Activated T-helper 2 cell treated with anti-CD3 and anti-CD28 coated beads, Interferon-gamma antibody, Interleukin-2, Interleukin-4, amounts not matched to agents 10 μg/mL and 5 μg/mL and 100 μg/mL, durations not matched to agents 14 hours and 24 hours and 36 hours (primary cell): ENCODE measurements at places on chromosomes 7 and 10. TPM values are rescaled to one million over a fixed set of nuclear protein-coding genes. Genes with fewer than 3 reads are reported as not detected.

The MYL10 gene
- not detected in 2 replicates for total RNA-seq

The CLRN3 gene
- not detected in 2 replicates for total RNA-seq

The LRRN3 gene
- total RNA-seq: 28.0 and 29.4 TPM in 2 replicates

The TFPI2 gene
- not detected in 2 replicates for total RNA-seq

The PTN gene
- 0.11 and 0.18 TPM in 2 replicates for total RNA-seq

The ACSL5 gene
- 39.7 and 45.9 TPM in 2 replicates for total RNA-seq

The PHYH gene
- 18.0 and 20.0 TPM in 2 replicates for total RNA-seq

The ACSM6 gene
- total RNA-seq: not detected in 2 replicates

The CCAR1 gene
- 94.6 and 108 TPM in 2 replicates for total RNA-seq

The ANKRD61 gene
- total RNA-seq: 0.25 and 0.27 TPM in 2 replicates

The ALOX5 gene
- total RNA-seq: 0.21 and 0.32 TPM in 2 replicates

The ERVW-1 gene
- total RNA-seq: not detected in 2 replicates

The VSTM4 gene
- 0.53 and 0.57 TPM in 2 replicates for total RNA-seq

The SLC26A4 gene
- total RNA-seq: 3.6 and 3.9 TPM in 2 replicates

DNA sequence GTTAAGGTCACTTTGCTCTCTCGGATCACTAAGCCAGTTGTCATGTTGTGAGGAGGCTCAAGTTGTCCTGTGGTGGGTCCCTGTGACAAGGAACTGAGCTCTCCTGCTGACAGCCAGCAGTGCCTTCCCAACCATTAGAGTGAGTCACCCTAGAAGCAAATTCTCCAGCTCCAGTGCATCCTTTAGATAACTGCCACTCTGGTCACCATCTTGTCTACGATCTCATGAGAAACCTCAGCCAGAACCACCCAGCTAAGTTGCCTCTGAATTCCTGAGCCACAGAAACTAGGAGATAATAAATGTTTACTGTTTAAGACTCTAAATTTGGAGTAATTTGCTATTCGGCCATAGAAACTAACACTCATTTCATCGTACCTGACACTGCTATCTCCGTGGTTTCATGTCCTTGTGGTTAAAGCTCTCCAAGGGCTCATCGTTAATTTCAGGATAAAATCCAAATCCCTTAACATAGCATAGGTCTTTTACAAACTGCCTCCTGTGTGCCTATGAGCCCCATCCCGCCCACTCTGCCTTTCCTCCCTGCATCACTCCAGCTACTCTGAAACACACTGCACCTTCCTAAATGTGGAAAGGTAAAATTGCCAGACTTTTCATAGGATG is 56.5 kb upstream of the WIPF3 start:
- no peak overlapping the region for H3K27ac ChIP-seq
- no peak for DNase-seq
- no peak overlapping the region for H3K4me3 ChIP-seq
- H3K4me1 ChIP-seq: no peaks in the 10 kb centered on the region
- H3K27me3 ChIP-seq: no peaks in the 10 kb centered on the region

DNA sequence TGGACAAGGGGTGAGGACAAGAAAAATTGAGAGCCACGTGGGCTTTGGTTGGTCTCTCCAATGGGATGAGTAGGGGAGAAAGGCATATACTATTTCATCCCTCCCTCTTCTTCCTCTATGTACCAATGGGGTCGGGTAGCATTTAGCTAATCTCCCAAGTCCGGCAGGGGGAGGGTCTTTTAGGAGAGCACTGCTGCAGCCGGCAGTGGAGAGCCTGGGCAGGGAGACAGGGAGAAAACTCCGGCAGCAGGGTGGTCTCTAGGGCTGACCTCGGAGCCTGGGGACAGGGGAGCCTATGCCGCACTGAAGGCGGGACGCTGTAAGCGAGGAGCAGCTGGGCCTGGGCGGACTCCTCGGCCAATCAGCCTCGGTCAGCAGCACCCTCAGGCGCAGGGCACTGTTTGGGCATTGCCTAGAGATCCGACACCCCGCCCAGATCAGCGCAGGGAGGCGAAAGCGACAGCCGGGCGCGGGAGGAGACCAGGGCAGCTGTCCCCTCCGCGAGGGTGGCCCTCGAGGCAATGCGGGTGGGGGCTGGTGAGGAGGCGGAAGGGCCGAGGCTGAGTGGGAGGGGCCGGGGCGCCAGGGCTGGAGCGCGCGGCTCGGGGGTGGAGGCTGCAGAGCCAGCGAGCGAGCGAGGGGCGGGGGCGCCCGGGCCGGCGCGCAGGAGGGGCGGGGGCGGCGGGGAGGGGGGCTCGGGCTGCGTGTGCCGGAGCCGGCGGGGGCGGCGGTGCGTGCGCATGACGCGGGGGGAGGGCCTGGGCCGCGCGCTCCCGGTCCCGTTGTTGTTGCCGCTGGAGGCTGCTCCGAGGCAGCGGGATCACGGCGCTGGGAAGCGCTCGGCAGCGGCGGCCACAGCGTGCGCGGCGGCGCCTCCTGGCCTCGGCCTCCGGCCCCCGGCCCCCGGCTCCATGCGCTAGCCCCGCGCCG is at the start of gene AGAP3:
Gene AGAP3 (plus strand): TSS at position 785 of the 930 bp plus-strand sequence. CDS start 267 bp downstream, outside the sequence.
- H3K4me1 ChIP-seq: peaks cover 24% of the 10 kb centered on the region
- H3K36me3 ChIP-seq: peaks cover 9% of the 10 kb centered on the region
- peak within 1 kb of the TSS; percentile 87 for H3K4me3 ChIP-seq
- peak; percentile 46 for DNase-seq

DNA sequence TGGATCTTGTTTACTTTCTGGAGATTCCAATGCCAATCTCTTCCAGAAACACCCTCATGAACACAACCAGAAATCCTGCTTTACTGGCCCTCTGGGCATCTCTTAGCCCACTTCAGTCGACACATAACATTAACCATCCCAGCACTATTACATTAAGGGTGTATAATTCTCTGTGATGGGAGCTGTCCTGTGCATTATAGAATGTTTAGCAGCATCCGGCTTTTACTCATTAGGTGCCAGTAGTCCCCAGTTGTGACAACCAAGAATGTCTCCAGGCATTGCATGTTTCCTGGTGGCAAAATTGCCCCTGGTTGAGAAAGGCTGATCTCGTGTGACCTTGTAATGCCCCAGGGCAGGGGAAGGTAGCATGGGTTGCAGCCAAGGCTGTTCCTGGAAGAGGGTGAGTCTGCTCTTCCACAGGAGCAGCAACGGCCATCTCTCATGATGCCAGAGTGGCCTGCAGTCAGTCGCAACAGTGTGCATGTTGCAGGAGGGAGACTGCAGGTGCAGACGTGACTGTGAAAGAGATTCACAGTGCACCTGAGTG is 2.6 kb upstream of the DDC start:
- no peak overlapping the region for H3K27ac ChIP-seq
- H3K4me1 ChIP-seq: no peaks in the 10 kb centered on the region
- peaks cover 12% of the 10 kb centered on the region for H3K27me3 ChIP-seq
- H3K36me3 ChIP-seq: no peaks in the 10 kb centered on the region

DNA sequence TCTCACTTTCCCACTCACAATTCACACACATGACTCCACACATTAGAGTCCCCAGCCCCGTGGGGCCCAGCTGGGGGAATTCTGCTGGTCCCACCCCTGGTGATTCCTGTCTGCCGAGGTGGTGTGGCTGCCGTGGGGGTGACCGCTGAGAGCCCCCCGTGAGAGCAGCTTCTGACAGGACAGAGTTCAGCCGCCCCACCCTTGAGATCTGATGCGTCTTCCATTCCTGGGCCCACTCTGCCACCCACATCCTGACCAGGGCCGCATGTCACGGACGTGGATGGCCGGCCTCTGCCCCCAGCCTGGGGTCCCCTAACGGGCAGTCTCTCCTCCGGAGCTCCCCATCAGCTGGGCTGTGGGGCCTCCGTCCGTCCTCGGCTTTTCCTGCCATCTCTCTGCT is 240.1 kb upstream of the PITRM1 start:
- H3K27me3 ChIP-seq: peaks cover 5% of the 10 kb centered on the region
- peaks cover 5% of the 10 kb centered on the region for H3K4me1 ChIP-seq
- no peak overlapping the region for H3K27ac ChIP-seq
- H3K4me3 ChIP-seq: no peak overlapping the region
- no peak for DNase-seq
- H3K36me3 ChIP-seq: no peaks in the 10 kb centered on the region

DNA sequence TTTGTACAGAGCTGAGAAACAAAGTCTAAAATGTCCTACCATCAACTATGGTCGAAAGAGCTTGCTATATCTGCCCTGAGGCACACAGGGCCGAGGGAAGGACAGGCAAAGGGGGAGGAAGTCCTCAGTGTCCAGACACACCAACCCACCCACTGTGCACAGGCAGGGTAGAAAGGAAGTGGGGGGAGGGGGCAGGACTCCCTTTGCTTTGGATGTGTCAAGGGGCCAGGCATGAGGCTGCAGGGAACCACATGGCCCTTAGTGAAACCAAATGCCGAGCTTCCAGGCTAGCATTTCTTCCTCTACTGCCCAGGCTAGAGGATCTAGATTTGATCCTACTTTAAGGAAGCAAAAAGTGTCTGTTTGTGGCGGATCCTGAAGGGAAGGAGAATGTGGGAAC is 28.6 kb downstream of the KCNH2 start:
- no peaks in the 10 kb centered on the region for H3K4me1 ChIP-seq
- H3K27ac ChIP-seq: no peak overlapping the region
- no peak overlapping the region for H3K4me3 ChIP-seq

DNA sequence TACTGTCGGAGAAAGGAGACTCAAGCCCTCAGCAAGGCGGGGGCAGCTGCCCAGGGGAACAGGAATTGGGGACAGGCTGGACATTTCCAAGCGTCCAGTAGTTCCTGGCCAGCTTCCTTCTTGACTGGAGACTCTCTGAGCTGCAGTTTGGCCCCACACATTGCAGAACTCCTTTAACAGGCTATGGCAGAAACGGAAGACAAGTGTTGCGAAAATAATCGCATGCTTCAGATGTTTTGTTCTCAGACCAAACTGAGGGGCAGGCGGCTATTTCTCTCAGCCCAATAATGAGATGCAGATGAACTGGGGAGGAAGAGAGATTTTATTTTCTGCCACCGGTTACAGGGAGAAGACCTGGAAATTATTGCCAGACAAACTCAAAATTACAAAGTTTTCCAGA is 88.0 kb upstream of the PFKP start:
- no peak overlapping the region for H3K4me3 ChIP-seq
- H3K36me3 ChIP-seq: no peaks in the 10 kb centered on the region
- DNase-seq: no peak

DNA sequence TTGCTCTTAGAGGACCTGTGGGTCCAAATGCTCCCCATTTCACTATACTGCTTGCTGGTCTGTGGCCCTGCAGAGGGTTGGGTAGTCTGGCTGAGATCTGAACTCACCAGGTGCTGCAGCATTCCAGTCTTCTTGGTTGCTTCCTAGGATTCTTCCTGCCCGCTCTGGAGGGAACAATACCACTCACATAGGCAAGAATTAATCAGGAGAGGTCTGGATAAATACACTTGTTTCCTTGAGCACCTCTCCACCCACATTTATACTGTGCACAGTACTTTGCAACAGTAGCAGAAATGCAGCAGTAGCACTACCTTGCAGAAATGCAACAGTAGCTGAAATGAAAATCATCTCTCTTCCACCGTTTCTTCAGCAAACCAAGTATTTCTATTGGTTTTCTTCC is 125.3 kb downstream of the INSYN2A start:
- no peak overlapping the region for H3K27ac ChIP-seq
- H3K4me1 ChIP-seq: no peaks in the 10 kb centered on the region
- no peaks in the 10 kb centered on the region for H3K27me3 ChIP-seq
- no peak for DNase-seq

DNA sequence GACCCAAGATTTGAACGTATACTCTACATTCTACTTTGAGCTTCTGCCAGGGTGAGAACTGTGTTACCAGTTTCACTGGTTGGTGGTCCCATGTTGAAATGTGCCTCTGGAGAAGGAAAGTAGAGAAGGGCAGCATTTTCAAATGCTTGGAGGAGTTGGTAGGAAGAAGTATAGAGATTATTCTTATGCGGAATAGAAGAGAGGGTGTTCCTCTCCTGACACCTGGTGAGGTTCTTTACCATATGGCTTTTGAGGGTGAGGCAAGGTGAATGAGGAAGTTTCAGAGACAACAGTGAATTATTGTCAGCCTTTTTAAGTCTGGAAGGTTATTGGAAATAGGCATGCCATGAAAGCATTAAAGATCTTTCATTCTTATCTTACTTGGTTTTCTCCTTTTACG is 34.3 kb downstream of the R3HCC1L start:
- peaks cover 42% of the 10 kb centered on the region for H3K36me3 ChIP-seq
- no peak for DNase-seq
- no peak overlapping the region for H3K27ac ChIP-seq
- peaks cover 15% of the 10 kb centered on the region for H3K4me1 ChIP-seq

- H3K4me3 ChIP-seq: no peak overlapping the region
- no peak overlapping the region for H3K27ac ChIP-seq
- peaks cover 19% of the 10 kb centered on the region for H3K27me3 ChIP-seq
- H3K36me3 ChIP-seq: no peaks in the 10 kb centered on the region
Observed at GRCh38 chr10:127279334-127279774, 83.0 kb upstream of the INSYN2A start.

- no peaks in the 10 kb centered on the region for H3K36me3 ChIP-seq
- H3K27ac ChIP-seq: no peak overlapping the region
- H3K4me3 ChIP-seq: no peak overlapping the region
Observed at GRCh38 chr10:48981310-48981907, 41.8 kb upstream of the LRRC18 start.

- H3K27me3 ChIP-seq: peaks cover 36% of the 10 kb centered on the region
- H3K4me1 ChIP-seq: peaks cover 10% of the 10 kb centered on the region
- H3K4me3 ChIP-seq: no peak overlapping the region
- H3K27ac ChIP-seq: no peak overlapping the region
- H3K36me3 ChIP-seq: no peaks in the 10 kb centered on the region
Observed at GRCh38 chr10:11529276-11529903, 82.1 kb downstream of the USP6NL start.

- H3K4me3 ChIP-seq: no peak overlapping the region
- DNase-seq: no peak
- no peak overlapping the region for H3K27ac ChIP-seq
- peaks cover 7% of the 10 kb centered on the region for H3K4me1 ChIP-seq
- no peaks in the 10 kb centered on the region for H3K27me3 ChIP-seq
- H3K36me3 ChIP-seq: no peaks in the 10 kb centered on the region
Observed at GRCh38 chr7:23114896-23115295, 9.3 kb downstream of the KLHL7 start.

GRCh38 chr7:57177856-57178767 is 45.9 kb upstream of the ZNF479 start:
- DNase-seq: no peak
- no peaks in the 10 kb centered on the region for H3K4me1 ChIP-seq

GRCh38 chr10:118680197-118680596 is 74.6 kb downstream of the CACUL1 start:
- H3K4me3 ChIP-seq: no peak overlapping the region
- no peaks in the 10 kb centered on the region for H3K27me3 ChIP-seq
- no peak overlapping the region for H3K27ac ChIP-seq

DNA sequence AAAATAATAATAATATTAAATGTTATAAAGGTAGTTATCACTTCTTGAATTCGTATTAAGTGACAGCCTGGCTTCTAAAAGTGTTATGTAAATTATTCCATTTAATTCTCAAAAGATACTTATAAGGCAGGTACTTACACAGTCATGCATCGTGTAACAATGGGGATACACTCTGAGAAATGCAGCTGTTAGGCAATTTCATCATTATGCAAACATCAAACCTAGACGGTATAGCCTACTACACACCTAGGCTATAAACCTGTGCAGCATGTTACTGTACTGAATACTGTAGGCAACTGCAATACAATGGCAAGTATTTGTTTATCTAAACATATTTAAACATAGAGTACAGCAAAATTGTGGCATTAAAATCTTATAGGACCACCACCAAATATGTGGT is 1.5 kb downstream of the IFIT1 start:
- no peak for DNase-seq
- peaks cover 16% of the 10 kb centered on the region for H3K4me1 ChIP-seq
- H3K4me3 ChIP-seq: no peak overlapping the region
- H3K27ac ChIP-seq: no peak overlapping the region

GRCh38 chr10:72098301-72098835 is 10.0 kb upstream of the SPOCK2 start:
- H3K4me3 ChIP-seq: no peak overlapping the region
- H3K36me3 ChIP-seq: peaks cover 71% of the 10 kb centered on the region
- no peaks in the 10 kb centered on the region for H3K27me3 ChIP-seq
- DNase-seq: no peak

- H3K36me3 ChIP-seq: no peaks in the 10 kb centered on the region
- peaks cover 3% of the 10 kb centered on the region for H3K27me3 ChIP-seq
- H3K4me3 ChIP-seq: no peak overlapping the region
- no peaks in the 10 kb centered on the region for H3K4me1 ChIP-seq
Observed at GRCh38 chr7:51256209-51256781, 60.3 kb downstream of the COBL start.
